RPMI7951 (cell line): ENCODE measurements at places on chromosomes 3 and 15. TPM values are rescaled to one million over a fixed set of nuclear protein-coding genes. Genes with fewer than 3 reads are reported as not detected.
A peak's percentile ranks its signal among the peaks of the same experiment; 100 is the strongest.

- DNase-seq, result peak; percentile 48
These were observed 477.8 kb downstream of the RBMS3 start for GRCh38 chr3:29758434-29759322.

- DNase-seq, result no peak
These were observed 15.5 kb upstream of the SCAANT1 start for GRCh38 chr3:63927422-63928280.

DNA sequence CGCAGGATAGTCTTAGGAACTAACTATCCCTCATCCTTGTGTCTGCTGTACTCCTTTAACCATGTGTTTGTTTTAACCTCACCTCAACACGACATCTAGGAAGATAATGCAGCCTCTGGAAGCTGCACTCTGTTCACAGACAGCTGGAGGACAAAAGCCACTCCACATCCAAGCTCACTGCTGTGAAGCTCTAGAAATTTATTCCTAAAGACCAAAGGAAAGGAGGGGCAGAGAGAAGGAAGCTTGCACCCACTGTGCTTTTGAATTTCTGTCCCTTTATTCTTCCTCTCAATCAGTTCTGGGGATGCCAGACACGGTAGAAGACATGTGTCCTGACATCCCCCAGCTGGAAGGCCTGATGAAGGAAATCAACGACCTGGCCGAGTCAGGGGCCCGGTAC lies 182.9 kb upstream of the CHRM5 start:
- DNase-seq, result no peak

- DNase-seq, result no peak
These were observed 45.2 kb upstream of the HES1 start for GRCh38 chr3:194090716-194091115.

DNA sequence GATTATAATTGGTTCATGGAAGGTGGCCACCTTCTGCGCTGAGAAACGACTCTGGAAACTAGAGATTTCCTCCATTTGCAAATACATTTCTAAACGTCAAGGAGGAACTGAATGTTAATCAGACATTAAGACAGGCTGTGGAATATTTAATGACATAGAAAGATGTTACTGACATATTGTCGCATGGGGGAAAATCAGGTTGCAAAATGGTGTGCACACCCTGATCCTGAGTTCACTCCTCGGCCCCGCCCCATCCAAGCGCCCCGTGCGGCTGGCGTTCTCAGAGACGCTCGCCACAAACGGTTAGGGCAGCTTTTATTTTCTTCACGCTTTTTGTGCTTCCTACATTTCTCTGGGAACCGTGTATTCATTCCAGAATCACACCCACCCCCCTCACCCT lies 10.7 kb downstream of the H1-8 start:
- no peak for DNase-seq

GRCh38 chr3:87276484-87276883 lies at the start of gene POU1F1:
Gene POU1F1, minus strand, starts transcription at chr3:87276584. Its CDS starts 122 bp downstream, at chr3:87276462.
- DNase-seq, result no peak

- no peak for DNase-seq
These were observed 672.9 kb downstream of the SQOR start for GRCh38 chr15:46307746-46308145.

GRCh38 chr15:60804986-60805949 lies 326.3 kb upstream of the ICE2 start:
- peak; percentile 75 for DNase-seq

DNA sequence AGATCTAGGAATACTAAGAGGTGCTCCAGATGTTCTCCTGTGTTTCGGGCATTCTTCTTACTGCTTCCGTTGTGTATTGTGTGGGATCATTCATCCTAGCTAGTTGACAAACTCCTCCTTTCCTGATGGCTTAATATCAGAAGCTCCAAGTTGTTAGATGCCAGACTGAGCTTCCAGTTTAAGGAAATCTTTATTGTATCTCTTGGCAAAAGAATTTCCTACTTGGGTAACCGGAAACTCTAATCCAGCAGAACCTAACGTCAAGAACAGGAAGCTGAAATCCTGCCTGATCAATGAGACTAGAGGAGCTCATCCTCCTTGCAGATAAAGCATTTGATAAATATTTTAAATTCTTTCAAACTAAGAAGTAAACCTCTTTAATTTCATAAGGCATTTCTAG lies 27.7 kb upstream of the MYH15 start:
- DNase-seq, result no peak

DNA sequence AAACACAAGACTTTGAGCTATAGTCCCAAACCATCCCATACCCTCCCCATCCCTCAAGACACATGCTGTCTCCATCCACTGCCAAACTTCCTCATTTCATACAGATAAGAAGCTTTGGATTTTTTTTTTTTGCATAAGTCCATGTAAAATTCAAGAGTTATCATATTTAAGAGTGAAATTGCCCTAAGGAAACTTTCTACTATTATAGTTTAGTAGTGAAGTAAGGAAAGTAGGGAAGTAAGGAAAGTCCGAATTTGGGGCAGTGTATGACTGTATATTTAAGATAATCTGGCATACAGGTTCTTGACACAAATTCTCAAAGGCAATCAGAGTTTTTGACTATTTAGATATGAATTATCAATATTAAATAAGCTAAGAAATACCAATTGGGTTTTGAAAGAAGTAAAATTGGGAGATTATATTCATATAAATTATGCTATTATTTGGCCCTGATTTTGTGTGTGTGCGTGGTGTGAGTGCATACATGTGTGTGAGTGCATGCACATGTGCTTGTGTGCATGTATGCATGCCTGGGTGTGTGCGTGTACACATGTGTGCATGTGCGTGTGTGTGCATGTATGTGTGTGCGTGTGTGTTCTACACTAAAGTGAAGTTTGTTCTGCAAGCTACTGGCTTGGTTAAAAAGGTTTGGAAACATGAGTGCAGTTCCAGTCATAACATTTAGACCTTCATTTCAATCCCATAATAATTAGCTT lies 83.6 kb upstream of the MBNL1 start:
- no peak for DNase-seq

DNA sequence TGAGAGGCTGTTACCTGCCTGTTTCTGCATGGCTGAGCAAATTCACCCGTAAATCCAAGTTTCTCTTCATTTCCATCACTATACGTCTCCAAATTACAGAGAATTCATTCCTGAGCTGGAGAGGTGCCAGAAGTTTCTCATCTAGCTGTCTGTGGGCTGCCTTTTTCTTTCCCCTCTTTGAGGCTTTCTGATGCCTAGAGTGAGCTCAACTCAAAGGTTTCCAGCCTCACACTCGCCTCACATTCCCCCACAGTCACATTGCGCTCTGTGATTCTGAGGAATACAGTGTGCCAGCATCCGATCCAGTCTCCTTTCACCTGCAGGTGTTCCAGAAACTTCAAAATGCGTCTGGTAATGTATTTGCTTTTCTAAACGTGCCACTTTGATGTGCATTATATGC lies 267.2 kb downstream of the MFSD1 start:
- peak; percentile 50 for DNase-seq

- no peak for DNase-seq
These were observed 12.5 kb downstream of the DNAH1 start for GRCh38 chr3:52328536-52329080.

DNA sequence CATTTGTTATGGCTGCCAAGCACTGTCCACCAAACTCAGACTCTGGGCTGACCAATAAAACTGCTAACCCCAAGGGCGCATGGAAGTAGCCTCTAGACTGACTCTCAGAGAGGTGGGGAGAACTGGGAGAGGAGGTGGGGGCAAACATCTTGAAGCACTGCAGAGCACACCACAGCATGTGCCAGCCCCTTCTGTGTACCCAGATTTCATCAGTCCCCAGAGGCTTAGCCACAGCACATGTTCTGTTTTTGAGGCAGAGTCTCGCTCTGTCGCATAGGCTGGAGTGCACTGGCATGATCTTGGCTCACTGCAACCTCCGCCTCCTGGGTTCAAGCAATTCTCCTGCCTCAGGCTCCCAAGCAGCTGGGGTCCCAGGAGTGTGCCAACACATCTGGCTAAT lies 119.5 kb upstream of the SPATA12 start:
- DNase-seq, result no peak

- DNase-seq, result no peak
These were observed 32.1 kb upstream of the RFTN1 start for GRCh38 chr3:16545413-16546185.

- no peak for DNase-seq
These were observed 642.3 kb downstream of the PLOD2 start for GRCh38 chr3:145518639-145519038.

DNA sequence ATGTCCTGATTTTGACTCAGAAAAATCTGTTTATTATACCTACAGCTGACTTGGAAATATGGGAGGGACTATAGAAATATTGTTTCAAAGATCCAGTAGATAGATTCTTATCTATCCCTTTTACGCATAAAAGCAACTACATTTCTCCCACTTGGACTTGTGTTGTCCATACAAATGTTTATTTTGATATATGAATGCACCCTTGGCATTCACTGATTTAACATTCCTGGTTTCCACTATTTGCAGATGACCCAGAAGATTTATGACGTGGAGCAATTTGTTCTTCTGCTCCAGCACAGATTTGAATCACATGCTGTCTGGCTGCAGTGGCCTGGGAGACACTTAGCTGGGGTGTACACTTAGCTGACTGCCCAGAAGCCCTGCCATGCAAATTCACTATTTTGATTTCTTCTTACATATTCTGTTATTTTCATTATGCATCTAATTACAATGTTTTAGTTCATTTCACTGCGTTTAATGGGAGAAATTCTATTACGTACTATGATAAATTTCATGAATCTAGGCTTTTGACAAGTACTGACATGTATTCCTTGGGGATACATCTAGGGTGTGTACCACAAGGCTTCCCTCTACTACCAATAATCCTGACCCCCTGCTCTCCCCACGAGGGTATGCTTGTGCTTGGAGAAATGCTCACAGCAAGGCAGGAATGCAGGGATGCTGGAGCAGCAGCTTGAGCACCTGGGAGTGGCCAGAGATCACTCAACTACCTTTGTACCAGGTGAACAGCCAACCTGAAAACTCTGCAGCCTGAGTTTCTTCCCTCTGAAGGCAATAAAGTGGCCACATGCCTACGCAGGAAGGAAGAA lies 223.6 kb upstream of the TBL1XR1 start:
- peak; percentile 26 for DNase-seq

- no peak for DNase-seq
These were observed 53.5 kb downstream of the TBC1D2B start for GRCh38 chr15:78023865-78024518.

Gene TMEM212
- total RNA-seq, result not detected in 2 replicates

Gene LMLN
- 4.4 and 5.8 TPM in 2 replicates for total RNA-seq

Gene AHSG
- not detected in 2 replicates for total RNA-seq

Gene RARB
- total RNA-seq, result 37.4 and 48.5 TPM in 2 replicates

Gene PIGZ
- 2.8 and 4.5 TPM in 2 replicates for total RNA-seq

Gene C3orf22
- total RNA-seq, result not detected in 2 replicates

Gene LOXL1
- total RNA-seq, result 45.9 and 55.0 TPM in 2 replicates

Gene PLSCR5
- not detected in 2 replicates for total RNA-seq

Gene IL17RD
- total RNA-seq, result 8.8 and 18.7 TPM in 2 replicates
